Activated CD8-positive, alpha-beta T cell treated with anti-CD3 and anti-CD28 coated beads for 36 hours (primary cell): ENCODE measurements at places on chromosomes 6 and 20. TPM values are rescaled to one million over a fixed set of nuclear protein-coding genes. Genes with fewer than 3 reads are reported as not detected.

Gene SCRT2
- not detected for total RNA-seq

Gene OR12D3
- not detected for total RNA-seq

- H3K27me3 ChIP-seq = peaks cover 6% of the 10 kb centered on the region
- H3K4me3 ChIP-seq = no peak overlapping the region
- no peaks in the 10 kb centered on the region for H3K36me3 ChIP-seq
Measured at GRCh38 chr6:106749609-106750008, 120.2 kb downstream of the QRSL1 start.

- H3K36me3 ChIP-seq = peaks cover 1% of the 10 kb centered on the region
- H3K4me1 ChIP-seq = peaks cover 37% of the 10 kb centered on the region
- no peaks in the 10 kb centered on the region for H3K27me3 ChIP-seq
- H3K27ac ChIP-seq = no peak overlapping the region
- DNase-seq = no peak
Measured at GRCh38 chr6:158257781-158258180, 54.5 kb upstream of the TULP4 start.

- peak overlapping the region; percentile 85 for H3K27ac ChIP-seq
- peaks cover 56% of the 10 kb centered on the region for H3K36me3 ChIP-seq
- peak; percentile 56 for DNase-seq
- H3K4me1 ChIP-seq = peaks cover 43% of the 10 kb centered on the region
Measured at GRCh38 chr20:43459022-43459942, 1.6 kb downstream of the SRSF6 start.

- H3K4me3 ChIP-seq = no peak overlapping the region
- H3K4me1 ChIP-seq = no peaks in the 10 kb centered on the region
- H3K27ac ChIP-seq = no peak overlapping the region
- no peaks in the 10 kb centered on the region for H3K36me3 ChIP-seq
- no peak for DNase-seq
- peaks cover 9% of the 10 kb centered on the region for H3K27me3 ChIP-seq
Measured at GRCh38 chr6:56245903-56246351, 1.5 kb downstream of the COL21A1 start.

DNA sequence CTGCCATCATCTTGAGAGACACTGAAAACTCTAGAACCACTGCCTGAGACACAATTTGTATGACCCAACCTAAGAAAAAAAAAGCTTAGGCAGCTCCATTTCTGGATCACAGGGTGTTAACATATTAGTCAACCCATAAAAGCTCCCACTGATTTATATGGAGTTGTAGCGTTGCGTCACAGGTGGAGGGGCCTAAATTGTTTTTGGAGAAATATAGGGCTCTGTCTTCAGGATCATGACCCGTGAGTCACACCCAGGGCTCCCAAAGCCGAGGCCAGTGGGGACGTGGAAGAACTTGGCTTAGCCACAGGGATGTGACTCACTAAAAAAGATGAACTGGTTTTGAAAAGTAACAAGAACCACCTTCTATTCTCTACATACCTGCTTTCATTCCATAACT, 116.5 kb upstream of the BMP2 start:
- H3K27me3 ChIP-seq = no peaks in the 10 kb centered on the region
- no peak for DNase-seq
- H3K27ac ChIP-seq = no peak overlapping the region
- no peaks in the 10 kb centered on the region for H3K4me1 ChIP-seq
